ENCODE measurements at places on chromosomes 1 and 21. TPM values are rescaled to one million over a fixed set of nuclear protein-coding genes. Genes with fewer than 3 reads are reported as not detected.

OLIG2 gene
- total RNA-seq, result not detected

TSACC gene
- not detected for total RNA-seq

CD53 gene
- not detected for total RNA-seq

KDM1A gene
- 107 TPM for total RNA-seq

MPL gene
- not detected for total RNA-seq

BRINP2 gene
- 0.39 TPM for total RNA-seq

TIE1 gene
- total RNA-seq, result 2.8 TPM

CD2 gene
- not detected for total RNA-seq

KIAA0040 gene
- 0.16 TPM for total RNA-seq

LTN1 gene
- total RNA-seq, result 15.5 TPM

KIF21B gene
- 1.9 TPM for total RNA-seq

ERRFI1 gene
- 99.2 TPM for total RNA-seq

PHC2 gene
- total RNA-seq, result 211 TPM

LORICRIN gene
- total RNA-seq, result not detected

THEM5 gene
- total RNA-seq, result not detected

RPTN gene
- total RNA-seq, result not detected

FAM177B gene
- not detected for total RNA-seq

KCNT2 gene
- 4.8 TPM for total RNA-seq

PROK1 gene
- total RNA-seq, result not detected

PLXNA2 gene
- total RNA-seq, result 6.3 TPM

PSRC1 gene
- 31.3 TPM for total RNA-seq

CLDN17 gene
- not detected for total RNA-seq

PPM1J gene
- 0.88 TPM for total RNA-seq

ZFYVE9 gene
- 14.2 TPM for total RNA-seq

S100A7A gene
- not detected for total RNA-seq

NPPA gene
- total RNA-seq, result 0.32 TPM

KRTAP19-8 gene
- total RNA-seq, result not detected

LCK gene
- not detected for total RNA-seq

ASAP3 gene
- 14.5 TPM for total RNA-seq

KRTAP19-1 gene
- total RNA-seq, result not detected

BSND gene
- total RNA-seq, result not detected

CRNN gene
- total RNA-seq, result not detected

NUDT4B gene
- 36.4 TPM for total RNA-seq

PCAT6 gene
- 0.65 TPM for total RNA-seq

FAM78B gene
- total RNA-seq, result 0.13 TPM

CNN3 gene
- total RNA-seq, result 177 TPM

MATN1 gene
- total RNA-seq, result not detected

ANKRD65 gene
- 3.1 TPM for total RNA-seq

TARDBP gene
- 44.2 TPM for total RNA-seq

DNAJC28 gene
- total RNA-seq, result 0.64 TPM

GRIK3 gene
- total RNA-seq, result not detected

CASQ2 gene
- not detected for total RNA-seq

LAMC2 gene
- 5.4 TPM for total RNA-seq

OR2AJ1 gene
- total RNA-seq, result not detected

IVL gene
- not detected for total RNA-seq

F11R gene
- total RNA-seq, result 19.7 TPM

IGSF9 gene
- 0.13 TPM for total RNA-seq

TFAP2E gene
- 0.16 TPM for total RNA-seq

APOBEC4 gene
- not detected for total RNA-seq

UBL4B gene
- not detected for total RNA-seq

CKS1B gene
- total RNA-seq, result 135 TPM

MIXL1 gene
- not detected for total RNA-seq

Measured in epithelial cell of alveolus of lung (primary cell).